Hippocampal formation (tissue), 2 donors: ENCODE measurements at places on chromosomes 3 and 15.

- DNase-seq = no peak
These were observed 8.0 kb upstream of the PARL start for GRCh38 chr3:183892610-183893214.

- no peak for DNase-seq
These were observed 814.6 kb downstream of the AGBL1 start for GRCh38 chr15:86894269-86894668.

DNA sequence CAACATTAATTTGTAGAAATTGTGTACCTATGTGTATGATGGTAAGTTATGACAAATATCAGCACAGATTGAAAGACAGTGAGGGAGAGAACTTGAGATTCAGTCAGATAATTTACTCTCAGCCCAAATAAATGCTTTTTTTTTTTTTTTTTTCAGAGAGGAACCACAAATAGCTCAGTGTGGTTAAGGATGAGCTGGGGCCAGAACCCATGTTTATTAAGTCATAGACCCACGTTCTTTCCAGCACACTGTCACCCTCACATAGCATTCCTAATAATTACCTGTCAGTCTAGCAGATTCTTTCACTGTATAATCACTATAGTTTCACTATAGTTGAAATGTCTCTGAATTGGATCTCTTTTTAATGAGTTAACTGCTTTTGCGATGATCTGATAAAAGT lies 246.1 kb downstream of the ZIC1 start:
- DNase-seq = no peak

DNA sequence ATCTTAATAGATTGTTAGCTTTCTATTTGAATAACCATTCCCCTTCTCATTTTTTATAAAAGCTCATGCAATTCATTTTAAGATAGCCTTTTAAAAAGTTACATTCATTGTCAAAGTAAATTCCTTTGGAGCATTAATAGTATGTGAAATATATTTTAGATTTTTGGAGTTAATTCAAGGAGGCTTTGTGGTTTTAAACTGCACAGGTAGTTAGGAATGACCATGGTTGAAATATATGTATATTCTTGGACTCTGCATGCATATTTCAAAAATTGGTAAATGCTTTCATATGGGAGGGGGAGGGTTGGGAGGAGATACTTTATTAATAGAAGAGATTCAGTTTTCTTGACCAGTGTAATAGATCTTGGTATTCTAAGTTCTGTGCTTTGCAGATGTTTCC lies 244.4 kb upstream of the C2CD4B start:
- no peak for DNase-seq

DNA sequence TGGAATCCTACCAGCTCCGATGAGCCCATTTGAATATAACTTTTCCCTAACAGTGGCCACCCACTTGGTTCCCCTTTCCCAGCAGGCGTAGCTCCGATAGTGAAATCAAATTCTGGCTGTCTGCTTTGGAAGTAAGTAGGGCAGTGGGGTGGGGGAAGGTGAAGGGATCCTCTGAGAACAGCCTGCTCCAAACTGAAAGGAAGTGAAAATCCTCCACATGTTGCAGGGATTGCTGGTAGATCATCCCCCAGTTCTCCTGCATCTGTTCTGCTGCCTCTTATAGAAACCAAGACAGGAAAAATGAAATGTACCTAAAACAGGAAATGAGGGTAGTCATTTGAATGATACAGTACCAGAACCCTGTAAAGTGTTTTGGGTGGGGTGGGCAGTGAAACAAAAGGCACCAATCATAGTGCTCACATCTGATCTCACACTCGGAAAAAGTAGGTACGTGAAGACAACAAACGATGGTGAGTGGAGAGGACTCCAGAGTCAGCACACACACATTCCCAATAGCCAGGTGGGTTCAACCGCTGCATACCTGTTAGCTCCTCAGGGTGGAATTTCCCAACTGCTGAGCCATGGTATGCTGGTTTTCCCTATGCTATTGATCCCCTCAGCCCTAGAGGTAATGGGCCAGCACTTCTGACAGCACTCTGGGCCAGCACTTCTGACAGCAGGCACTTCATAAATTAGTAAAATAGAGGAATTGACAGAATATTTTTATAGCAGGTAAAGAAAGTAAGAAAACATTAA lies 304.9 kb upstream of the ADAMTS9 start:
- DNase-seq = no peak

DNA sequence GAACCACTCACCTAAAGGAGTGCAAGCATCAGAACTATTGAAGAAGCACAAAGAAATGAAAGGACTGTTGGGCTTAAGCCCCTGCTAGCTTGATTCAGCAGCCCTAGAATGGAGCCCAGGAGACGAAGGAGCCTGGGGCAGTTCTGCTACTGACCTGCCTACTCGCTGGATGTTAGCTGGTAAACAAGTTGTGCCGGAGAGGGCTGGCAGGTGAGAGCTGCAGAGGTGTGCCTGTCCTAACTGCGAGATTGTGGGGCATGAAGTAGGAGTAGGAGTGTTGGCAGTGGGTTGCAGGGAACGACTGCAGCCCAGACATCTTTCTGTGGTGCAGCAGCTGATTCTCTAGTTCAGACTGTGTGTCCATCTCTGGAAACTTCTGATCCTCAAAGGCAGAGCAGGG lies 75.2 kb upstream of the GSK3B start:
- DNase-seq = no peak

DNA sequence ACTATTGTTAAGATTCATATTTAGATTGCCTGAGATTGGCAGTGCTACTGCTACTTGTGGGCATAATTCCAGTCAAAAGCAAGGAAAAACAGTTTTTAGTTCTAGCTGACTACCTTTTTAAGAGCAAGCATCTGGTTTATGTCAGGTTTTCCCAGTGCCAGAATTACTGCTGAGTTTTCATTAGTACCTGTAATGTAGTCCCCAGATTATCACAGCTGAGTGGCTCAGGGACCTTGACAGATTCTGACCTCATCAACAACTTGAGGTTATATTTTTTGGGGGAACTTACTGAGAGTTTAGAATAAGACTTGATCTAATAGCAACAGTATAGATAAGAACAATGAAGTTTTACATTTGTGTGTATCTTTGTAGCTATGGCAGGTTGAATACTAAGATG lies 31.0 kb downstream of the NXPE3 start:
- no peak for DNase-seq

DNA sequence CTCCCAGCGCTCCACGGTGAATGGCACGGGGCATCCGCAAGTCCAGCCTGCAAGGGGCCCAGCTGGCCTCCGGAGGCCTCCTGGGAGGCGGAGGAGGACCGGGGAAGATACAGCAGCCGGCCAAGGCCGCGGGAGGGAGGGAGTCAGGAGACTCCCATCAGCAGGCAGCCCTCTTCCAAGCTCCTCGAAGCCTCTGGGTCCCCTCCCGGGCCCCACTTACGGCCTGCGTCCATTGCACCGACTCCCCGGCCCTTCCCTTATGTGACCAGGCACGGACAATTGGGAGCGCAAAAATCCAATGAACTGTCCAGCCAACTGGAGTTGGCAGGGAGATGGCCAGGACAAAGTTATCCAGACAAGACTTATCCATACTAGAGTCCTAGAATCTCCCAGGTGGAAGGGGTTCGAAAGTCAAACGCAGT lies 668 bp downstream of the MFGE8 start:
- no peak for DNase-seq

GRCh38 chr3:117688583-117688982 lies 979.0 kb downstream of the TUSC7 start:
- no peak for DNase-seq

GRCh38 chr3:184642631-184643285 lies 69.1 kb downstream of the MAGEF1 start:
- no peak for DNase-seq

DNA sequence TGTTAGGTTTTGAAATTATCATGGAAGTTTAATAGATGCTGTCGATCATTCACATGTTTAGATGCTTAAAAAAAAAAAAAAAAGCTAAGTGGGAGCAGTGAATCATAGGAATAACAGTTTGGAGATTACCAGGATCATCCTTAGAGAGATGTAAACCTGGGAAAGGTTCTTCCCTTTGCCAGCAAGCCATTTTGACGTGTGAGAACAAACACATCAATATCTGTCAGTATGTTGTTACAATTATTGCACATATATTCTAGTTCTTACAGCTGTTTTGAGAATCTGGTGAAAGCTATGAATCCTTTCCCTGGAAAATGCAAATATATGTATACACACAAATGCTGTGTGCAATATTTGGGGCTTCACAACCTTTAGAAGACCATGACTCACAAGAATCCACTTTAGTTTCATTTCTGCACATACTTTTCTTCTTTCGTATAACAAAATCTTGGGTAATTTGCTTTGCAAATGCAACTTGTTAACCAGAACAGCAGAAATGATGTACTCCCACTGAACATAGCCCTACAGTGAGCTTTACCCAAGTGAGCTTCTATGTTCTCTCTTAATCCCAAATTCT lies 12.0 kb downstream of the NFKBIZ start:
- no peak for DNase-seq

GRCh38 chr3:178705925-178706324 lies 169.7 kb downstream of the KCNMB2 start:
- no peak for DNase-seq

GRCh38 chr15:41161336-41161735 lies 45.3 kb upstream of the INO80 start:
- DNase-seq = no peak

DNA sequence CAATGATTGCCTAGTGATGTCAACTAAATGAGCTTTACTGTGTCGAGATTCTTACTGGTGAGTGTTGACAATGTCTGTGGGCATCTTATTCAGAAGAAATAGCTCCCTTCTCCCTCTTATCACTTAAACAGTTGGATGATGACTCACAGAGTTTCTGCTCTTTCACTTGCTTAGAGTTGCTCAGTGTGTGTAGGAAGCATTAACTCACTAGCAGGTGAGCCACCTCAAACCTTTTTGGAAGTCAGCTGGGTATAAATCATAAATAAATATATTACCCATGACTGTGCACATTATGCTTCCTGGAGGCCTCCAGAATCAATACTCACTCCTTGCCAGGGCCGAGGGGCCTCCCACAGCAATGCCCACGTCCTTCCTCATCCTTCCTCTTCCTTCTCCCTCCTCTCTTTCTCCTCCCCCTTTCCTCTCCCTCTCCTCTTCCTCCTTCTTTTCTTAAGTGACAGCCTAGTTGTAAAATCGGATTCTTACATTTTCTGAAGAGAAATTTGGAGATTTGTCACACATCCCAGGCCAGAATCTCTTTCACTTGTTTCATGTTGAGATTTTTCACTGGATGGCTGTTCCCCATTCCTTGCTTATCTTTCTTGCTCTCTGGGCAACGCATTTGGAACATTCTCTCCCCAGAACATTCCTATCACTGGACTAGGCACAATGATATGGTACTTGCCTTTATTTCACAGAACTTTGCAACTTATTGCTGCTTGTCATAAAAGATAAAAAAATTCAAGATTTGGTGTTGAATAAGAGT lies 17.5 kb downstream of the SHC4 start:
- peak; percentile 1 for DNase-seq

DNA sequence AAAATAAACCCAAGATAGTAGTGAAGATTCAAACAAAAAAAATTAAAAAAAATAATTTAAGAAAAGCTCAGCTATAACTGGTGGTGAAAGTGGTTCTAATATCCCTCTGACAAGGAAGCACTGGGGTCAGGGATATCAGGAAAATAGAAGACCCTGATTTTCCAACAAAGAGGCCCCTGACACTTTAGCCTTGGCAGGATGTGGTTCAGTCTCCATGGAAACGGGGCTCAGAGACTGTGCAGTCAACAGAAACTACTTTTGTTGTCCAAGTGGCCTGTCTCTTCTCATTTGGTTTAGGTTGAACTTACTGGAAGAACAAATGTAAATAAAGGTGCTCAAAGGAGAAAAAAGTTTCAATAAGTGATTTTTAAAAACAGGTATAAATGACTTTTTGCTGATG lies 27.2 kb downstream of the INTS14 start:
- no peak for DNase-seq

DNA sequence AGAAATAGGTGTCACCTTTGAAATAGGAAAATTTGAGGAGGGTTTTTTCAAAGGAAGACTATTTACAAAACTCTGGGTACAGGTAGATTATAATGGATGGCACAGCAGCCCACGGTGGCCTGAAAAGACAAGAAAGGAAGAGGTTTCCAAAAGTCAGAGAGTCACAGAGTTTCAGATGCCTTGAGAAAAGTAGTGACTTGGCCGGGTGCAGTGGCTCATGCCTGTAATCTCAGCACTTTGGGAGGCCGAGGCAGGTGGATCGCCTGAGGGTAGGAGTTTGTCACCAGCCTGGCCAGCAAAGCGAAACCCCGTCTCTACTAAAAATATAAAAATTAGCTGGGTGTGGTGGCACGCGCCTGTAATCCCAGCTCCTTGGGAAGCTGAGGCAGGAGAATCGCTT lies 35.2 kb downstream of the OSTN start:
- DNase-seq = no peak

DNA sequence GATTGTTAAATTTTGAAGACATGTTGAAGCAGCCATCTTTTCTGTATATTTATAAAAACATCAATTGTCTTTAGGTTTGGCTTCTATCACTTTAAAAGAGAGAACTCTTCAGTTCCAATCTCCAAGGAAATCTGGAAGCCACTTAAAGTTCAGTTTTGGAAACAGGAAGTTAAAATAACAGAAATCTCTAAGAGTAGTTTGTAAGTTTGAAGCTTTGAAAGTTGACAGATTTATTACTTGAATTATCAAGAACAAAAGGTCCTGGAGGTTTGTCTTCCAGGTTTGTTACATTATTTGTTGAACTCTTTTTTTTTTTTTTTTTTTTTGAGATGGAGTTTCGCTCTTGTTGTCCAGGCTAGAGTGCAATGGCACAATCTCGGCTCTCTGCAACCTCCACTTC lies 30.0 kb downstream of the RNF111 start:
- no peak for DNase-seq

DNA sequence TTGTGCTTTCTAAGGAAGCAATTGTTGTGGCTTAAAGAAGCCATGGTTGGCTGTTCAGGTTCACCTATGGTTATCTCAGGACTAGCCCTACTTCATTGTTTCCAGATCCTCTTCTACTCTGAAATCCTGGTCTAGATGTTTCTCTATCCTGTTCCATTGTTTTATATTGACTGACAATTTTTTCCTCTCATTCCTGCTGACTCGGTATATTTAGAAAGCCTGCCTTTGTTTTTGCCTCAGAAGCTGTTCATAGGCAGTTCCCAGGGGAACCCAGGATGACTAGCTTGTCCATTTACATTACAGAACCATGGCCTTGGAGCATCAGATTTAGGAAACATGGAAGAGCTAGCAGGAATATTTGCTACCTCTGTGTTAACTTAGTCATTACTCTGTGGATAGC lies 64.0 kb downstream of the SLC9C1 start:
- DNase-seq = no peak

DNA sequence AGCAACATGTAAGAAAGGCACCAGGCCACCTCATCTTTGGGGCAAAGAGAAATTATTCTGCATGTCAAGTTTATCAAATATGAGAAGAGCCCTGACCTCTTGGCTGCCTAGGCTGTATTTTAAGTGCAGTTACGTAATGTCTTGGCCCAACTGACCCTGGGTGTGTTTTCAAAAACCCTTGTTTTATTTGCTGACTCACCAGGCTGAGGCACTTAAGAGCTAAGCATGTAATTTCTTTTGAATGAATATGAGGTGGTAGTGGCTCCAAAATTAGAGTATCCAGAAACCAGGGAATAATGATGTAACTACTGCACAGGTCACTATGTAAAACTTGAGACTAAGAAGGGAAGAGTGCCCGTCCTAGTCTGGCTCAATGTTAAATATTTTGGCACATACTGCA lies 24.3 kb downstream of the PGPEP1L start:
- no peak for DNase-seq
